ENCODE measurements at places on chromosomes 13 and 19.

DNA sequence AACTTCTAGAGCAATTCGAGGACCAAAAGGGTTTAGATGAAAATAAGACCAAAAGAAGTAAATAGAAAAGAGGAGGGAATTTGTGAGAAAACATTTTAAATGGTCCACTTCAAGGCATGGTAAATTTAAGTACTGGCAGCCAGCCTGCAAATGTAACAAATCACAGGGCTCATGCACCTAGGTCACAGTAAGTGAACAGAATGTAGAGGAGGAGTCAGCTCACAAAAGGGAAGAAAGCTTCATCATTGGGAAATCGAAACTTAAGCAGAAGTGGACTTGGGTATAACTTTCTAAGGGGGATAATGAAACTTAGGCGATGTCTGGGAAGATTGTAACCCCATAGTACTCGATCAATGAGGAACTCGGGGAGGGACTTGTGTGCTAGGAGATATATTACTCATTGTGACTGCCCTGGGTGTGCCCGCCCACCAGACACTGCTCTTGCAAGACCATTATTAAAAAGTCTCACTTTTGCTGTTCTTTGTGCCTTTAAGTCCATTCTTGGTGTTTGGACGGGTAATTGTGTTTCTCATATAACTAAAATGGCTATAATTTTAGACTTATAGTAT, 1053.6 kb upstream of the MIR17HG start:
- no peaks in the 10 kb centered on the region for H3K36me3 ChIP-seq
- no peaks in the 10 kb centered on the region for H3K27me3 ChIP-seq
- H3K4me1 ChIP-seq = no peaks in the 10 kb centered on the region
- H3K4me3 ChIP-seq = no peak overlapping the region

DNA sequence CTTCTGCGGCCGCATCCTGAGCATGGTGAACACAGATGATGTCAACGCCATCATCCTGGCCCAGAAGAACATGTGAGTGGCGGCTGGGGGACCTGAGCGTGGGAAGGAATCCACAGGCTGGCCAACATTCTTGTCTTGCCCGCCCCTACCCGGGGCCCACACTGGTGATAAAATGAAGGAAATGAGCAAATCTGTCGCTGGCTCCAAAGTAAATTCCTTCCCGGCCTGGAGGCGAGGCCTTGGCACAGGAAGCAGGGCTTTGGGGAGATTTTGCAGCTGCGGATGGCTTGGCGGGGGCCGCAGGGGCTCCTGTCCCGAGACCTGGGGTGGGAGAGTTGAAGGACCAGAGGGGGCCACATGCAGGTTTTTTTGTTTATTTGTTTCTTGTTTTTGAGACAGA, 4.4 kb downstream of the KXD1 start:
- peak overlapping the region; percentile 67 for H3K27ac ChIP-seq
- no peak for DNase-seq
- H3K36me3 ChIP-seq = no peaks in the 10 kb centered on the region
- no peaks in the 10 kb centered on the region for H3K27me3 ChIP-seq

DNA sequence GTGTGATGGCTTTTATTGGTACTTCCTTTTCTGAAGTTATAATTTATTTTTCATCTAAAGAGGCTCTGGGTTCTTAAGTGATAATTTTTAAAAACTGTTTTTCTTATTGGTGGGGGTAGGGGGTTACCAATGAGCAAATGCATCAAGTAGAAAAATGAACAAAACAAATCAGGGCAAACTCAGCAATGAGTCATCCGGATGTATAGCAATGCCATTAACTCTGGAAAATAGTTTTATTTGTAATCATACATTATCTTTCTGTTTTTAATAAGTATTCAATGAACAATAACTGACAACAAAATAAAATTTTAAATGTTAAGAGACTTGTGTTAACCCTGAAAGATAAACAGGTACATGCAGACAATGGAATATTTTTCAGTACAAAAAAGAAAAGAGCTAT, 67.6 kb downstream of the UFM1 start:
- DNase-seq = no peak
- no peak overlapping the region for H3K27ac ChIP-seq
- H3K27me3 ChIP-seq = no peaks in the 10 kb centered on the region
- no peaks in the 10 kb centered on the region for H3K4me1 ChIP-seq

- H3K27ac ChIP-seq = peak overlapping the region; percentile 92
- H3K36me3 ChIP-seq = no peaks in the 10 kb centered on the region
- H3K4me1 ChIP-seq = peaks cover 21% of the 10 kb centered on the region
- no peaks in the 10 kb centered on the region for H3K27me3 ChIP-seq
- DNase-seq = peak; percentile 67
Measured at GRCh38 chr13:110713981-110714796, 689 bp downstream of the ING1 start.

DNA sequence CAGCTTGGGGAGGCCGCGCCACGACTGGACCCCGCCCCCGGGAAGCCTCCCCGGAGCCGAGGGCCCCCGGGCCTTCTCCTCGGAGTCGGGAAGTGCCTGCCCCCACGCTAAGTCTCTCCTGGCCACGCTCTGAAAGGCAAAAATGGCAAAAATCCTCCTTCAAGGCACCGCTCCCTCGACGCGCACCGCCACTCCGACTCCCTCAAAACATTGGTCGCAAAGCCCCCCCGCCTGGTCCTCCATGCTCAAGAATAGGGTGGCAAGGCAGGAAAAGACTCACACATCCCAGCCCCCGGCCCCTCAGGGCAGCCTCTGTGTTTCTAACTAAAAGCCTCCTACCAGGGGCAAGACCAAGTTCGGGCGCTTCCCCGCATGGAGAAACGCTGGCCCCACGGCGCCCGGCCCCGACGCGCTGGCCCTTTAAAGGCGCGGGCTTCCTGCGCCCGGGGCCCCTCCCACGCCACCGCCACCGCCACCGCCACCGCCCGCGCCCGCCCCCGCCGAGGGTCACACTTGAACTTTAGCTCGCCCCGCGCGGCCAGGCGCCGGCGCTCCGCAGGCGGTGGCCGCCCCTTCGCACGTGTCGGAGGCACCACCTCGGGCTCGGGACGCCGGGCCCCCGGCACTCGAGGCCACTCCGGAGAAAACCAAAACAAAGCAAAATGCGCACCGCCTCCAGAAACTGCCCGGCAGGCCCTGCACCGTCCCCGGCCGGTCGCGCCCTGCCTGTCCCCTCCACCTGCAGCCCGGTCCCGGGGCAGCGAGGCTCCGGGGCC, 1.9 kb downstream of the FOXO1 start:
- peak overlapping the region; percentile 91 for H3K4me3 ChIP-seq
- H3K36me3 ChIP-seq = no peaks in the 10 kb centered on the region
- peak; percentile 83 for DNase-seq
- H3K4me1 ChIP-seq = peaks cover 45% of the 10 kb centered on the region
- no peaks in the 10 kb centered on the region for H3K27me3 ChIP-seq
- H3K27ac ChIP-seq = peak overlapping the region; percentile 99

GRCh38 chr13:20241593-20241992, 9.5 kb upstream of the GJB6 start:
- no peaks in the 10 kb centered on the region for H3K27me3 ChIP-seq
- H3K4me3 ChIP-seq = no peak overlapping the region
- H3K27ac ChIP-seq = no peak overlapping the region
- DNase-seq = no peak

DNA sequence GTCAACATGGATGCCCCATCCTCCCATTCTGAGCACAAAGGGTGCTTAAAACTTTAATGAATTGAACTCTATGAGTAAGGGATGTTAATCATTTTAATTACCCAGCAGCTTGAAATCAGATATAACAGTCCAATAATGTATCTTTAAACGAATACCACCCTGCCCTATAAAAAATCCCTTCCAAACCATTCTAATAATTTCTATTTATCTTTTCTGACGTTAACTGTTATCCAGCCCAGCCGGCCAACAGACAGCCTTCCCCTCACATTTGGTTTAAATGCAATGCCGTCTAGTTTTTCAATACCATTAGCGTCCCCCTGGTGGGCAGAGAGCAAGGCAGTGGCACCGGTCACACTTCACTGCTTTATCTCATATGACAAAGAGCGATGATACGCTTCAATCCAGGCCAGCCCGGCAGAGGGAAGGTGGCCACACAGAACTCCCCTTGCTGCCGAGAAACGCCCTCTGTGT, 402.2 kb upstream of the ZNF507 start:
- DNase-seq = peak; percentile 43
- peaks cover 10% of the 10 kb centered on the region for H3K4me1 ChIP-seq
- H3K36me3 ChIP-seq = no peaks in the 10 kb centered on the region
- H3K27ac ChIP-seq = no peak overlapping the region
- H3K4me3 ChIP-seq = no peak overlapping the region

GRCh38 chr13:22271903-22272302, 601.0 kb downstream of the FGF9 start:
- no peak for DNase-seq
- no peak overlapping the region for H3K4me3 ChIP-seq
- no peaks in the 10 kb centered on the region for H3K36me3 ChIP-seq
- no peak overlapping the region for H3K27ac ChIP-seq
- no peaks in the 10 kb centered on the region for H3K27me3 ChIP-seq
- no peaks in the 10 kb centered on the region for H3K4me1 ChIP-seq

- H3K27me3 ChIP-seq = no peaks in the 10 kb centered on the region
- no peak for DNase-seq
- no peak overlapping the region for H3K4me3 ChIP-seq
Measured at GRCh38 chr19:47302249-47302648, 7.4 kb upstream of the C5AR1 start.

DNA sequence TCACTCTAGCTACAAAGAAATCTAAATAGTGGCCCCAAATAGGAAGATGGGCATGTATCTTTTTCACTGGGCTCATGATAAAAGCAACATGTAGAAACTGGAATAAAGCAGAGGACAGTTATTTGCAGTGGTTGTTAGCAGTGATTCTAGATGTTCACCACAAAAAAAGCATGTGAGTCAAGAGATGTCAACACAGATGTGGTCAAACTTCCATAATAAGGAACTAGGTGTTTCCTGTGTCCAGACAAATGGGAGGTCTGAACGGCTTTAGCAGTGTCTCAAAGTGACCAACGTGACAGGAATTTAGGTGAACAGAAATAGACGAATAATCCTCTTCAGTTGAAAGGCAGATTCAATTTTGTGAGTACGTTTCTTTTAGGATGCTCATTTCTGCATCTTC, 162.7 kb downstream of the TBC1D4 start:
- H3K27me3 ChIP-seq = no peaks in the 10 kb centered on the region
- no peak overlapping the region for H3K4me3 ChIP-seq
- H3K36me3 ChIP-seq = no peaks in the 10 kb centered on the region
- no peak for DNase-seq
- H3K4me1 ChIP-seq = no peaks in the 10 kb centered on the region

- peaks cover 10% of the 10 kb centered on the region for H3K4me1 ChIP-seq
- no peaks in the 10 kb centered on the region for H3K27me3 ChIP-seq
- H3K4me3 ChIP-seq = peak overlapping the region; percentile 66
- no peak for DNase-seq
- H3K36me3 ChIP-seq = no peaks in the 10 kb centered on the region
Measured at GRCh38 chr19:18203408-18203862, 407 bp downstream of the RAB3A start.

DNA sequence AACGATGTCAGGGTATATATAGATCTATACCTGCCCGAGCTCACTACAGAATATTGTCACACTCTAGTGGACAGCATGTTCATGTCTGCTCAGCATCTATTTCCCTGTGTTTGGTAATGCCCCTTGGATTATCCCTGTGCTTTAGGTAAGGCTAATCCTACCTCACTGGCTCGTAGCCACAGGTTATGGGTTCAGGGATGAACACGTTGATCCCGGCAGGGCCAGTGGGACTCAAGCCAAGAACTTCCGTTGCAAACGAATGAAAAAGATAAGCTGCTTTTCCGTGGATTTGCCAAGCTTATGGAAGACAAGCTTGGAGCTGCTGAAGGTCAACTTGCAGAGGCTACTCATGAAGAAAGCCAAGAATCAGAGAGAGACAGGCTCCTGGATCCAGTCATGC, 400.0 kb upstream of the TSHZ3 start:
- H3K36me3 ChIP-seq = no peaks in the 10 kb centered on the region
- no peak overlapping the region for H3K4me3 ChIP-seq
- H3K4me1 ChIP-seq = peaks cover 12% of the 10 kb centered on the region
- peak; percentile 56 for DNase-seq
- no peaks in the 10 kb centered on the region for H3K27me3 ChIP-seq
- H3K27ac ChIP-seq = no peak overlapping the region
